ENCODE measurements at places on chromosomes 5 and 9.
A peak's percentile ranks its signal among the peaks of the same experiment; 100 is the strongest.

DNA sequence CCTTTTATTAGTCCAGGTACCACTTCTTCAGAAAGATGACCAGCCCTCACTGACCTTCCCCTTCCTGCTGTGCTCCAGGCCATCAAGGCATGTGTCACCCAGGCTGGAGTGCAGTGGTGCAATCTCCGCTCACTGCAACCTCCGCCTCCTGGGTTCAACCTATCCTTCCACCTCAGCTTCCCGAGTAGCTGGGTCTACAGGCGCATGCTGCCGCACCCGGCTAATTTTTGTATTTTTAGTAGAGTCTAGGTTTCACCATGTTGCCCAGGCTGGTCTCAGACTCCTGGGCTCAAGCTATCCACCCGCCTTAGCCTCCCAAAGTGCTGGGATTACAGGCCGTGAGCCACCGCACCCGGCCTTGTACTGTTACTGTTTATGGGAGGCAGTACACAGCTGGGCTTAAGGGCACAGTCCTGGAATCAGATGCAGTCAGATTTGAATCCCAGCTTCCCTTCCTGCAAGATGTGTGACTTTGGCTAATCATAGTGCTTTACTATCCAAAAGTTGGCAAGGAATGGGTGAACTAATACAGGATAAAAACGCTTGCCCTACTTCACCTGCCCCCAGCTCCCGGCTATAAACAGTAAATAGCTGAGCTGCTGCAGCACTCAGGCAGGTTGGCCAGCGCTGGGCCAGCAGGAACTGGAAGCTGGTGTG, 483 bp upstream of the EIF4EBP3 start:
- no peak for DNase-seq

GRCh38 chr5:133938039-133938821, 30.2 kb downstream of the C5orf15 start:
- no peak for DNase-seq

DNA sequence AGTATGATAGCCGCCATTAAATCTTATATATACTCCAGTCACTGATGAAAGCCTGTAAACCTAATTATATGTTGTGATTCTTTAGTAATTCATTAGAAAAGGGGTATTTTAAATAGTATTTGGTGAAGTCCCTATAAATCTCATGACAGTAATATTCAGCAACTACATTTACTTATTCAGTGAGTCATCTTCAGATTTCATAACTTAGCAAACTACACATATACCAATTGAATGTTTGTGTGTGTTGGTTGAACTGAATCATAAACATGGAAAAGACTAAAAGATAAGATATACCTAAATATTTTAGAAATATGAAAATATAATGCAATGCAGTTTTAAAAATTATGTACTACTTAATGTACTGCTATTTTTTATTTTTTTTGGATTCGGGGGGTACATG, 1050.4 kb downstream of the MAT2B start:
- no peak for DNase-seq

GRCh38 chr5:177116631-177117373, 16.8 kb upstream of the NSD1 start:
- peak; percentile 38 for DNase-seq

All from HFFc6 (cell line).